Stimulated activated naive B cell treated with anti-CD40 and anti-IgM and Interleukin-4, amounts not matched to agents 10 μg/mL and 1 μg/mL and 100 μg/mL, for 72 hours (primary cell): ENCODE measurements at places on chromosomes 6 and 20.

DNA sequence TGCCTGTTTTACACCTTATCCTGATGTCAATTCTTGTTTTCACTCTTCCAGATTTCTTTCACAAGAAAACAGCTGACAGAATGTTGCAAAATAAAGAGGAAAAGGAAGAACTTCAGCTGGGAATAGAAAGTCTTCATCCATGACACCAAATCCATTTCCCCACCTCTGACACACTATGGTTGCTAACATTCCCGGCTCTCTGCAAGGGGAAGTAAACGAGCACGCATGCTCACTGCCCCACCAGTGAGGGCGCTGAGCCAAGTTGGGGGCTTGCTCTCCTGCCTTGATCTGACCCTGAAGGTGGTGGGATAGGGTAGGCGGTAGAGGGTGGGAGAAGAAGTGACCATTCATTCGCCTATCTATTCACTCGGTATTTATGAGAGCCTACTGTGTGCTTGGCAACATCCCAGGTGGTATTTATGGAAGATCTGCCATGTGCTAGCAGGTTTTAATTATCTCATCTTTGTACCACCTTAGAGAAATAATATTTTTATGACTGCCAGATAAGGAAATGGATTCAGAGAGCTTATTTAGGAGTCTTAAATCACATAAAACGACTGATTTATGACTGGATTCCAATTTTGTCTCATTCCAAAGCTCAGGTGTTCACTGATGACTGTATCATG is 206.2 kb downstream of the FOXC1 start:
- DNase-seq: no peak

DNA sequence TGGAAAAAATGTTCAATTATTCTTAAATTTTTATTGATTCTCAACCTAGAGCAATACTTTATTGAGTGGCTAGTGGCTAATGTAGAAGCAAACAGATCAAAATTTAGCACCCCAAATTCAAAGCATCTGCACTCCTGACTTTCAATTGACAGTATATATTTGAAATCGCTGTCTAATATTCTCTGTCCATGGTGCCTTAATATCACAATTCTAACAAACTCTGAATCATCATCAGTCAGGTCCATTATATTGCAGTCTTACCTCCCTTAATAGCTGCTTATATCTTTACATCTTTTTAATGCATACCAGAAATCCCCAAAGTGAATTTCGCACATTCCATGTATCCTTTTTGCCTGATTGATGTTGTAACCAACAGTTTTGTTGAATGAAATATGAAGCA is 134.9 kb downstream of the THEMIS start:
- DNase-seq: no peak

GRCh38 chr6:33778444-33779121 is 10.3 kb downstream of the LEMD2 start:
- DNase-seq: no peak

GRCh38 chr20:6959900-6960312 is 192.4 kb downstream of the BMP2 start:
- no peak for DNase-seq

DNA sequence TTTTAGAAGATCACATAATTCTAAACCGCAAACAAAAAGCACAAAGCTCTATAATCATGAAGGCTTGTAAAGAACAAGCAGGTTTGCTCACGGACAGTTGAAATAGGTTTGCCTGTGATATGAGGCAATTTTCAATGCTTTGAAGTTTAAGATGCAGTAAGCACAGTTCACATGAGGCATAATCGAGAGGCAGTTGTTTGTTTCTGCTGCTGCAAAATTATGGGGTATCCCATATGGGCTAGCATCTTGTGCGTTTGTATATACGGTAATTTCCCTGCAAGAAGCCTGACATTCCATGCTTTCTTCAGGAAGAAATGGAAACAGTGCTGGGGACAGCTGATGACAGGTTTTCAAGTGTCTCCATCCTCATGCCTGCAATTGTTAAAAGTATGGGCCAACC is 94.6 kb upstream of the MC3R start:
- DNase-seq: no peak

- DNase-seq: no peak
Measured at GRCh38 chr20:18313411-18313810, 25.1 kb downstream of the ZNF133 start.

- DNase-seq: peak; percentile 65
Measured at GRCh38 chr6:90107771-90108282, 188.8 kb downstream of the BACH2 start.

GRCh38 chr20:64177787-64178186 is 13.5 kb downstream of the MYT1 start:
- DNase-seq: no peak

- DNase-seq: no peak
Measured at GRCh38 chr6:109296452-109296851, 85.8 kb downstream of the CD164 start.

- DNase-seq: no peak
Measured at GRCh38 chr20:57611586-57612311, 8.5 kb downstream of the ZBP1 start.

GRCh38 chr6:91562955-91563354 is 976.1 kb upstream of the MAP3K7 start:
- no peak for DNase-seq

GRCh38 chr20:50029697-50030461 is 47.1 kb downstream of the SNAI1 start:
- no peak for DNase-seq

- DNase-seq: no peak
Measured at GRCh38 chr6:168372889-168373288, 53.3 kb upstream of the DACT2 start.

GRCh38 chr20:25000268-25000801 is 7.8 kb upstream of the APMAP start:
- no peak for DNase-seq

GRCh38 chr20:63106765-63107448 is 100.1 kb upstream of the BHLHE23 start:
- no peak for DNase-seq

DNA sequence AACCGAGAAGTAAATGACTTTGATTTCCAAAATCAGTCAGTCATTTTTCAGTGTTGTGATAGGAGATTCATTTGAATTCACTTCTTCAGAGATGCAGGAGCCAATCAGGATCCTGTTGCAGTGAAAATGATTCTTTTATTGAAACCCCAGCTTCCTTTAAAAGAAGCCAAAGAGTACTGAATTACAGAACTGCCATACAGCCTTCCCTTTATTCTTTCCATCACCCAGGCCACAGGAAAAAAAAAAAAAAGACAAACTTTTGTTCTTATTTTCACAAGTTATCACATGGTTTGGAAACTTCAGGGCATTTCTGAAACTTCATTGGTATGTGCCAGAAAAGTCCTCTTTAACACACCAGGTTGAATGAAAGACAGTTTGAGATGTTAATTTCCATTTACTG is 1.8 kb upstream of the CARMIL1 start:
- DNase-seq: no peak

DNA sequence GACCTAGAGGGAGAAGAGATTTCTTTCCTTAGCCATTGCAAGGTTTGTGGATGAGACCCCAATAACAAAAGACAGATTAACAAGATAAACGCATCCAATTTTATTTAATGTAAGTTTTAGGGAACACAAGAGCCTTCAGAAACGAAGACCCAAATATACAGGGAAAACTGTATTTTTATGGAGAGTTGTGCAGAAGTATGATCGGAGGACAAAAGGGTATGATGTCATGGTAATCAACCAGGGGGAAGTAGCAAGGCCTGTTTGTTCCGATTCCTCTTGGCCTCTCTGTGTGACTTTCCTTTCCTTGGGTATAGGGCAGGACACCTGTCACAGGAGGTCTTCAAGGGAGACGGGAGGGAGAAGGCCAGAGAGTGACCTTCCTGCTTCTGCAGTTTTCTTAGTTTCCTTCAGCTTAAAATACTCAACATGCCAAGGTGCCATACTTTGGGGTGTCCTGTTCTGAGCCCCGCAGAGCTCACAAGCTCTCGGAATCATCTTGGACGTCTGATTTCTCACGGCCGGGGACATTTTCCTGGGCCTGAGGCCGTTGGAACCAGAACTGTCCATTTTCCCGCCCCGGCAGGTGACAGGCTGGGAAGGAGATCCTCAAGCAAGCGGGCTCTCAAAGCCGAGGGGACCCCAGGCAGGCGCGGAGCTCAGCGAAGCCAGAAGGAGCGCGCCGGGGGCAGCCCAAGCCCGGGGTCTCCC is 21.7 kb downstream of the TMC2 start:
- no peak for DNase-seq

- DNase-seq: no peak
Measured at GRCh38 chr6:56933650-56934049, 21.3 kb upstream of the BEND6 start.

DNA sequence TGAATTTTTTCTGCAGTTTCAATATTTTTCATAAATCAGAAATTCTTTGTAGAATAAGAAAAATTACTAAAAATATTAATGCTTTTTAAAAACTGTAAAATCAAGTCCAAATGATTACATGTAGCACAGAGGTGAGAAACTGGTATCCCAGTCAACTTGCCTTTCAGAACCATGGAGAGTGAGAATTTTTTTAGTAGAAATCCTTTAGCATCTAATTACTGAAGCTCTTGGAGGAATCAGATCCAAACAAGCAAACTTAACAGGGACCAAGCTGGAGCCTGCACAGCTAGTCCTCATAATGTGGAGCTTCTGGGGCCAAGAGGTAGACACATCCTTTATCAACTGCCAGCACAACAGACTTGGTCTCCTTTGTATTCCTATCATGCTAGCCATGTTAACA is 724.5 kb downstream of the TFAP2A start:
- DNase-seq: no peak

DNA sequence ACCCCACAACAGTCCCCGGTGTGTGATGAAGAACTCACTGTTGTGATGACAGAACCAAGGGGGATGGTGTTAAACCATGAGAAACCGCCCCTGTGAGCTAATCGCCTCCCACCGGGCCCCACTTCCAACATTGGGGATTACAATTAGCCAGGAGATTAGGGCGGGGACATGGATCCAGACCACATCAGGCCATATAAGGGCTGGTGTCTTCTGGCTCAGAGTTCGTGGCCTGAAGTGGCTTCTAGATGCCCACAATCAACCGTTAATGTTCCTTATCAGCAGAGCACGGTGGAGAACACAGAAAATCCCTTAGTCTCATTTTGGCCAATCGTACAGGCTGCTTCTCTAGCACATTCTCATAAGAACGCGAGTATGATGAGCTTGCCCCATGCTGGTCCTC is 10.9 kb upstream of the MAS1 start:
- no peak for DNase-seq

DNA sequence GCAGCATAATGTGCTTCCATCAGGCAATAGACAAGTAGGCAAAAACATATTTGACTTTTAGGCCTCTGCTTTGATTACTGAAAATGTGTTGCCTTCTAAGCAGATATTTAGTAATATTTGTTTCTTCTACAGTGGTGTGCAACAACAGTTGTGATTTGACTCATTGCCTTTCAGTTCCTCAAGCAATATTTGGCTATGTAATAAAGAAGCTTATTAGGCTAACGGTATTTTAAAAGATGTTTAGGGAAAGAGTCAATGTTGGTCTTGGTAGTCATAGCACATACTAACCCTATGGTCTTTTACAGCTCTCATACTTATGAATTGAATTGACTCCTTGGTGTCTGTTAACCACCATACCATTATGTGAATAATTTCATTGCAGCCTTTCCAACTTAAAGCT is 124.1 kb downstream of the GRIK2 start:
- DNase-seq: no peak
